Activated CD4-positive, alpha-beta T cell treated with anti-CD3 and anti-CD28 coated beads, Interleukin-2, Interleukin-6, amounts not matched to agents 100 ng/mL and 50 ng/mL, durations not matched to agents 16 hours and 8 hours (primary cell): ENCODE measurements at places on chromosomes 4 and X.

- DNase-seq: peak; percentile 26
Measured at GRCh38 chr4:83010111-83010521, 507 bp downstream of the LIN54 start.

- DNase-seq: no peak
Measured at GRCh38 chr4:168847771-168848502, 162.1 kb downstream of the CBR4 start.

DNA sequence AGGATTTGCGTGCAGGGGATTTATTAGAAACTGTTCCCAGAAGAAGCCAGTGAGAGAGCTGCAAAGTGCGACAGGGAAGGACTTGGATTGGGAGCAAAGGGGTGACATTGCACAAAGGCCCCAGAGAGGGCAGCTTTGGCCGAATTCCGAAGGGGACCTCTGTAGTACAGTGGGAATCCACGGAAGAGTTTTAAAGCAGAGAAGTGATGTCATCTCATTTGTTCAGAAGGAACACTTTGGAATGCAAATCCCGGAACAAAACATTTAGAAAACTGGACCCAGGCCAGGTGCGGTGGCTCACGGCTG is 71.7 kb downstream of the FAM184B start:
- no peak for DNase-seq

- DNase-seq: no peak
Measured at GRCh38 chrX:112450810-112451209, 228.9 kb downstream of the LHFPL1 start.

DNA sequence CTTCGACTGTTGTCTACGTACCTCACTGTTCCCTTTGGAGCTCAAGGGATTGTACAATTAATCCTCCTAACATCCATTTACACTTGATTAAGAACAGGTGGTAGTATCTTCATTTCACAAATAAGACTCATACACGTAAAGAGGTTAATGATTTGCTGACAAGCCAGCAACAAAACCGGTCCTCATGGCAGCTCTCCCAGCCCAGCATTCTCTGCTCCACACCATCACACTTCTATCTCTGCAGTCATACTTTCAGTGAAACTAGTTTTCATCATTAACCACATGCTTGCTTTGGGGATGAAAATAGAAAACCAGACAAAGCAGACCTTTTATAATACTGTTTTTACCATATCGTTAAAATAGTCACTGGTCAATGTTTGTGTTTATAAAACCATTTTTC is 28.7 kb upstream of the CASK start:
- no peak for DNase-seq

DNA sequence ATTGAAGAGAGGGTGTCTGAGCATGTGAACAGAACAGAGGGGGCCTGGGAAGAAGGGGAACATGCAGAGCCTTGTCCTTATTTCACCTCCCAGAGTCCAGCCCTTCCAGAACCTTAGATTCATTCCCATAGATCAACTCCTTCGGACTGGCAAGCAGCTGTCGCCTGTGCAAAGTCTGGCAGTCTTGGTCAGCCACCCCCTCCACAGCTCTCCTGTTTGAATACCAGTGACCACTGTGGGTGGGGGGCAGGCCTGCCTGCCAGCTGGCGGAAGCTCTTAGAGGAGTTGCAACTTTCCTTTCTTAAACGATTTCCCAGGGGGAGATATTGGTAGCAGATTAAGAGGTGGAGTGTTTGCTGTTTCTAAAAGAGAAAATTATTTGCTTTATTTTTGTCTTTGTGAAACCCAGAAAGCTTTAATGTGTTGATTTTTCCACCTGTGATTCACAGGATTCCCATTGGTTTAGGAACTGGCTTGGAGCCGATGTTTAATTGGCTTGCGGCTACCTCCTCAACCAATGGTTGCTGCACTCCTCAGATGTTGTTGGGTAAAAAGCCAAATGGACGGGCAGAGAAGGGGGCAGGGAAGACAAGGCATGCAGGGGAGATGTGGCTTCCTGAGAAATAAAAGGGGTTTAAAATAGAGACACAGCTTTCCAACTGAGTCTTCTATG is 62.2 kb upstream of the PRPS1 start:
- DNase-seq: no peak

- no peak for DNase-seq
Measured at GRCh38 chr4:15992167-15992485, 29.2 kb upstream of the FGFBP2 start.

DNA sequence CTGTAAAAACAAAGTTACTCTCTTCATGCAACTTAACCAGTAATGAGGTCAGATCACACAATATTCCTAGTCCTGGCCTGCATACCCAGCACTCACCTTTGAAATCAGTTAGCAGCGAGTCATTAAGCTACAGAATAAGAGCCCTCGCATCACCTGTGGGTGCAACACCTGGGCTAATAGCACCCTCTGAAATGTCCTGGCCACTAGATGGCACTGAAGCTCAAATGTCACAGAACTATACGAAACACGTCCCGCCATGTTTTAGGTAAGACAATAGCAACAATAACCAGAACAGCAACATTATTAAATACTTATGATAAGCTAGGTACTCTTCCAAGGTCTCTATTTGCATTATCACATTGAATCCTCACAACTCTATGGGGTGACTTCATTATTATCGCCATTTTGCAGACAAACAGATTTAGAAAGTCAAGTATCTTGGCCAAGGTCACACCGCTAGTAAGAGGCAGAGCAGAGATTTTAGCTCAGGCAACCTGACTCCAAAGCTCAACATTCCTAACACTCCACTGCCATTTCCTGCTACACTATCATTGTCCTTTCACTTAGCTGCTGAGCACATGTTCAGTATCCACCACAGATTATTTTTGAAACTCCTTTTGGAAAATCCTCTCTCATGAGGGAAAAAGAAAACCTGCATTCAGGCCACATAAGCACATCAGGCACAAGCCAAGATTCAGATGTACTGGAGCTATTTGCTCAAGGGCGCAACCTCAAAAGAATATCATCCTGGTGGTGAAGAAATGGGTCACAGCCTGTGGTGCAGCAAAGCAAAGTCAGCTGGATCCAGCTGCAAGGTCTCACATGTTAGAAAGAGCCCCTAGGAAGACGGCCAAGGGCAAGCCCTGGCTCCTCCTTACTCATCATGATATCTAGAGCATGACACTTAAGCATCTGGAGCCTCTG is 59.5 kb upstream of the KDR start:
- DNase-seq: peak; percentile 31

DNA sequence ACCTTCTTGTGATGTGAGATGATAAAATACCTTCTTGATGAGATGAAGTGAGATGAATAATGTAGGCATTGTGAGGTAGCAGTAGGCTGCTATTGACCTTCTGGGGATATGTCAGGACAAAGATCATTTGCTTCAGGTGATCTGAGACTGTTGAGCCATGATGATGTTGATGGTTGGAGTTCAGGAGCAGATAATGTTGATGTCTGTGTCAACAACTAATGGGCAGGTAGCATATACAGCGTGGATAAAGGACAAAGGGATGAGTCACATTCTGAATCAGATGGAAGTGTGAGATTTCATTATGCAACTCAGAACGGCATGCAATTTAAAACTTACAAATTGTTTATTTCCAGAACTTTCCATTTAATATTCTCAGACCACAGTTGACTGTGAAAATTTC is 57.3 kb downstream of the RAP1GDS1 start:
- no peak for DNase-seq

DNA sequence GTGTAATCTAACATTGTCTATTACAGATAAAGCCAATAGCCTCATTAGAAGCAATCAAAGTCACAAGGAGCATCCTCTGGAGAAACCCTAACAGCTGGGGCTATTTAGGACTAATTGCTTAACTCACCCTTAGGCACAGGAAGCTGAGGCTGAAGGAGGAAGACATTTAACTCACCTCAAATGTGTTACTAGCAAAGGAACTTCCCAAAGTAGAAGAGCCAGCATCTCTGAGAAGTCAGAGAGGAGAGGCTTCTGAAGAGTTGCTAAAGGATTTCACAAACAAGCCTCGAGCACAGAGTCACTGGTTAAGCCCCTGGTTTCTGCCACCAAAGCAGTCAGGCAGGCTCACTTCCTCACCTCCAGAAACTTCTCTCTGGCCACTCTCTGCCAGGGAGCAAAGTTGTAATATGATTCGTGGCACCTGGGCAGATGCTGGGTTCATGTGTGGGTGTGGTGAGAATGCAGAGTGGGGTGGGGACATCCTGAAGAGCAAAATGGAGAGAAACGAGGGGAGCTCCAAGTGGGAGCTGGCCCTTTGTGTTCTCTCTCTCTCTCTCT is 201.3 kb downstream of the HS6ST2 start:
- no peak for DNase-seq

DNA sequence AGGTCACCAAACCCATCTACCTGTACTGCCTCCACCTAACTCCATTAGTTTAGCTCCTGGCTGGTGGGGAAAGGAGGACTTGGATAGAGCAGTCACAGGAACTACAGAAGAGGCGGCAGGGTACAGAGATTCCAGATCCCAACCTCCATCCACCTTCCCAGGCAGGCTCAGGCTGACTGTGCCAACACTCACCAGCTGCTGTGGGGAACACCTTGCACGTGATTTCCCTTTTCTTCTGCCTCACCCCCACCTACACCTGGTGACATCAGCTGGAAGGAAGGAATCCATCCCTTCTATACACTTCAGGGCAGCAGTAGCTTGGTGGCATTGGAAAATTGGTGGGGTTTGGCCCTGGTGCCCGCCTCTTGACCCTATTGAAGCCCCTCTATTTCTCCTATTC is 41.5 kb downstream of the EFNB1 start:
- no peak for DNase-seq

DNA sequence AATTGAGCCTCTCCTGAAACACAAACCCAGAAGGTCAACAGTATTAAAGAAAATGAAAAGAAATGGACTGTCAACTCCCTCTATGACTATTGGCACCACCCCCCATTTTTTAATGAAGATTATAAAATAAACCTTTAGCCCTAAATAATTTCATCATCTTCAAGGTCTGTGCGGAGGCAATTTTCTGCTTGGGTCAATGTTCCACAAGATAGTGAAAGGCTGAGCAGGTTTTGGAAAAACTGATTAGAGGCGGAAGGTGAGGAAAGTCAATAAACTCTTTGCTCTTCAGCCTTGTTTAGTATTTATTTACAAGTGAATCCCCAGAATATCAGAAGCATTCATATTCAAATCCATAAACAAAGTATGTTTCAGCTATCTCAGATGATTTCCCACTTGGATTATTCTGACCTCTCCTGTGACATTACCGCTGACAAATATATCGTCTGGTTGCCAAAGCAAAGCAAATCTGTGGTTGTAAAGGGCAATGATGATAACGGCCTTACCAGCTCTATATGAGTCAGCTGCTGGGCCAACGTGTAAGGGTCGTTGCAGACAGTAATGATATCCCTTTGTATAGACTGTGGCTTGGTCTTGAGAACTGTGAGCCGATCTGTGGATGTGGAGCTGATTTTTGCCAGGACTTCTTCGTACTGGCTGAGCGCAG is 24.0 kb downstream of the RASGEF1B start:
- no peak for DNase-seq

DNA sequence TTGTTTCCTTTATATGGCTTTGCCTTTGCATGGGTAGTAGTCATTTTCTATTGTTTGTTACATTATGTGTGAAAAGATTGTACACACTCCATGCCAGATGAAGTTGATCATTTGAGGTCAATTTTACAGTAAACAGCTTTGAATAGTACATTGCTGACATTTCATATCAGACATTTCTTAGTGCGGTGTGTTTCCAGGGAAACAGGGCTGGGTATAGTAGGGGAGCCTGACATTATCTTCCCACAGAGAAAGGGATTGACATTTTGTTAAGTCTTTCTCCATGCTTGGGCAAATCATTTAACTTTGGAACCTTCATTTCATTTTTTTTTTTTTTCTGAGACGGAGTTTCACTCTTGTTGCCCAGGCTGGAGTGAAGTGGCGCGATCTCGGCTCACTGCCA is 5.0 kb downstream of the FUNDC2 start:
- no peak for DNase-seq

GRCh38 chr4:147526272-147526654 is 45.4 kb downstream of the EDNRA start:
- no peak for DNase-seq

- DNase-seq: no peak
Measured at GRCh38 chr4:78781924-78782323, 5.8 kb downstream of the BMP2K start.

DNA sequence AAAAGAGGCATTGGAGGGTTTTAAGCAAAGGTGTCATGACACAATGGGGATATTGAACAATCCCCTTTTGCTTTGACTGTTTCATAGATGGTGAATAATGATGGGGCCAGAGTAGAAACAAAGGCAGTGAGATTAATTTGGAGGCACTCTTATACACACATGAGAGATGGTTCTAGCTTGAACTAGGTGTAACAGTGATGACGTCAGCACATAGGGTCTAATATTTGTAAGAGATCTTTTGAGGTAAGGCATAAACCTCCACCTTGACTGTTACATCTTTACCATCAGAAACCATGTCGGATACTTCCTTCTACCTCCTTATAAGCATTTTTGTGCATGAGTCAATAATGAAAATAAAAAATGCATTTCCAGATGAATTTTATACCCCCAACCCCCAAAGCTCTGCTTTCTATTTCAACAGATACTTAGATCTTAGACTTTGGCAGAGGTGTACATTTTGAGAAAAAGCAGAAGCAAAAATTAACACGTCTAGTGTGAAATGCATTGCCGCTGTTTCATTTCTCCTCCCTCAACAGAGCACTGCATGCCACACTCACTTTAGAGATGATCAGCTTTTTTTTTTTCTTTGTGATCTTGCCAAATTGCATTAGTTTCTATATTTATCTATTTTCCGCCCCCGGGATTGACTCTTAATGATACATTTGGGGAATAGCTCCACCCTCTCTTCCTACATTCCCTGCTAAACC is 87.2 kb downstream of the HS3ST1 start:
- DNase-seq: no peak

- no peak for DNase-seq
Measured at GRCh38 chr4:2231082-2231481, 10.8 kb downstream of the HAUS3 start.

DNA sequence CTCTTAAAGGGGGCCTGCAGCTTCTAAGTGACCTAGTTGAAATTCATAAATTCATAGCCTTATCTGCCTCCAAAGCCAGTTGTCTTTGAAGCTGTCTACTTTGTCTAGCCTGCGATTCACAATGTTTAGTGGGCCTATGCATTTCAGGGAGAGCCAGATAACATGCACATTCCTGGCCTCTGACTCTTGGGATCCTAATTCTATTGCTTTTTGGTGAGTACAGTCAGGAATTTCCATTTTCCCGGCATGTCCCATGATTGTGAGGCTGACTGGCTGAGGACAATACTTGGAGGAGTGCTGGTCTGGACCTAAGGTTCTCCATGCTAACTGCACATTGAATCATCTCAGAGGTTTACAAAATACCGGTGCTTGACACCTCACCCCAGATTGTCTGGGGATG is 155.0 kb downstream of the MSL3 start:
- DNase-seq: no peak
